ENCODE measurements at places on chromosomes 5 and 9.

DNA sequence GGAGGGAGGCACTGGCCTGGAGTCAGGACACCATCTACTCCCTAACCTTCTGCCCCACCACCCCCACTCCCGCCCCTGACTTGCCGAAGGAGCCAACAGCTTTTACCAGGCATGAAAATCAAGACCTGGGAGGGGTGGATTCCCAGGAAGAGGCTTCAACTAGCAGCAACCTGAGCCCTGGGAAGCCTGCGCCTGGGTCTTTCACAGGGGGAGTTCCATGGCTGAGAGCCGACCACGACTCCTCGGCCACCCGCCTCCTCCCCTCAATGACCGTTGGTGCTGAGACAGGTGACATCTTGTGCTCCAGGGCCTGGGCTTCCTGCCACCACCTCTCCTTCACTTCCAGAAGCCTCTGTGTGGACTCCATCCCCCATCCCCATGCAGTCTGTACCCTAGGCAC lies 37.1 kb downstream of the BARX1 start:
- no peak for DNase-seq

DNA sequence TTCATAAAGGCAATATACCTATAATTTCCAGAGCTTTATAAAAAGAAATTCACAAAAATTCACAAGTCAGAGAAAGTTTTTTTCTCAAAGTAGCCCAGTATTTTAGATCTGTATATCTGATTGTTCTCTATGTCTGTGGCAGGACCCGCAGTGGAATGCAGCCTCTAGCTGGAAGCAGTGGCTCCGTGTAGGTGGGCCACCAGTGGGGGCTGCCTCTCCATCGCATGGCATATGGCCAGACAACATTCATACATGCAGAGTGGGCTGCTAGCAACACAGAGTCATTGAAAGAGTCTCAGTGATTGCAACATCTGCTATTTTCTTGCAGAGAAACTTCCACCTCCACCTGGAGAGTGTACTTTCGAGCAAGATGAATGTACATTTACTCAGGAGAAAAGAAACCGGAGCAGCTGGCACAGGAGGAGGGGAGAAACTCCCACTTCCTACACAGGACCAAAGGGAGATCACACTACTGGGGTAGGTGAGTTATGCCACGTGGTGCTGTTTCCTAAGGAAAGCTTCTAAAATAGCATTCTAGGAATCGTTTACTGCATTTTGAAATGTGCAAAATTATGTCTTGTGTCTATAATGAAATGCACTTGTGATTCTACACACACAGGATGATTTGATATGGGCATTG lies 88.5 kb upstream of the SMC5 start:
- DNase-seq: no peak

DNA sequence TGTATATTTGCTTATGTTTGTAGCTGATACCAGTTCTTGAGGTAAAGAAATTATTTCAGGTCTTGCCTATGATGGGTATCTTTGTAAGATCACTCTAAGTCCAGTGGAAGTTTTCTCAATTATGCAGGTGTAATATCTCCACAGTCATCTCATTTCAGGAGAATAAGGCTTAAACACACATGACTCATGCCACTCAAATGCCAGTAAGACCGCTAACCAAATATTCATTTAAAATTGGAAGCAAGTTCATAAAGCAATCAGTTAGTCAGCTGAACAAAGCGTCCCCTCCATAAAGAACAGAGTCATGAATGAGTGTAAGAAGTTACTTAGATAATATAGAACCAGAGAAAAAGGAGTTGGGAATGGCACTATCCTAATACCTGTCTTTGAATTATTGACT lies 248.7 kb downstream of the LURAP1L start:
- DNase-seq: no peak

- DNase-seq: no peak
Measured at GRCh38 chr9:36336131-36336907, 63.8 kb downstream of the RNF38 start.

DNA sequence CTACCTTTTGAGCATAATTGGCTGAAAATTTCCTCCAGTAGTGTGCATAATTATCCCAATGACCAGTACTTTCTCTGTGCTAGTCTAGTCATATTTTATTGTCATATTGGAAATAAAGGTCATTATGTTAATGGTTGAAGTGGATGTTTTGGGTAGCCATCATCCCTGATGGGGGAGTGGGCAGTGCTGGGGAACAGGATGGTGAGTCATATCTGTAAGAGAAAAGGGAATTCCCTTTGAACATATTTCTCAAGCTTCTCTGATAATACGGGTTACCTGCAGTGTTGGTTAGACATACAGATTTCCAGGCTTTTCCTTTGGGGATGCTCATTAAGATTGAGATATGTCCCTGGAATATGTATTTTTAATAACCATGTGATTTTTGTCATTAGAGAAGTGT lies 33.3 kb upstream of the SPATA31D4 start:
- no peak for DNase-seq

DNA sequence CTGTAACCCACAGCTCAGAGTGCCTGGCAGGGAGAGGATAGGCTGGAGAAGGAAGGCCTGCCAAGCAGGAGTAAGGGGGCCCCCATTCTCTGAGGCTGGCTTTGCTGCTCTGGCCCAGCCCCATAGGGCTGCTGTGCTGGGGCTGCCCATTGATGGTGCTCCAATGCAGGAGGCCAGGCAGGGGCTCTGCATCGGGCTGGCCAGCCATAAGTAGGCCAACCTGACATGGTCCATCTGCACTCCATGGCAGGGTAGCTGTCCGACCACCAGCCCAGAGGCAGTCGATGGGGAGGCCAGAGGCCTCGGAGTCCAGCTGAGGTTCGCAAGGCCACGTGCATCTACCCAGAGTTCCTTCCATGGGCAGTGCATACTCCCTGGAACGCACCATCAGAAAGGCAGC lies 75.0 kb upstream of the PITX1 start:
- DNase-seq: no peak

- no peak for DNase-seq
Measured at GRCh38 chr5:98722188-98722587, 51.3 kb upstream of the RGMB start.

DNA sequence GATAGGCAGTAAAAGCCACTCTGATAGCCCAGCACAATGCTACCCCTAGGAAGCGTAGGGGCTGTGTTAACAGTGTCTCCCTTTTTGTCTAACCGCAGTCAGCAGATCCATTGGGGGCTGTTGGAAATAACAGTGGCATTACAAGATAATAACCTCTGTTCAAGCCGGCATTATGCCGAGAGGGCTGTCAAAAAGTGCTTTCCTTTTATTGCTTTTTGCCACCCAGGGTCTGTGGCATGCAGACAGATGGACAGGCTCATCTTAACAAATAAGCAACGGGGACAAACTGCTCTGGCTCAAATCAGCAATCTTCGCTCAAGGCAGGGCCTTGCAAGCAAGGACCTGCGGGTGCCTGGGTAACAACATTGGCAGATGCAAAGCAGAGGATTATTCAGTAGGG lies 123.3 kb downstream of the TLR4 start:
- no peak for DNase-seq

GRCh38 chr5:150780816-150781221 lies 2.3 kb downstream of the SMIM3 start:
- no peak for DNase-seq

- DNase-seq: no peak
Measured at GRCh38 chr5:81371354-81371876, 22.5 kb downstream of the ACOT12 start.

- no peak for DNase-seq
Measured at GRCh38 chr9:77210116-77210515, 32.8 kb downstream of the VPS13A start.

DNA sequence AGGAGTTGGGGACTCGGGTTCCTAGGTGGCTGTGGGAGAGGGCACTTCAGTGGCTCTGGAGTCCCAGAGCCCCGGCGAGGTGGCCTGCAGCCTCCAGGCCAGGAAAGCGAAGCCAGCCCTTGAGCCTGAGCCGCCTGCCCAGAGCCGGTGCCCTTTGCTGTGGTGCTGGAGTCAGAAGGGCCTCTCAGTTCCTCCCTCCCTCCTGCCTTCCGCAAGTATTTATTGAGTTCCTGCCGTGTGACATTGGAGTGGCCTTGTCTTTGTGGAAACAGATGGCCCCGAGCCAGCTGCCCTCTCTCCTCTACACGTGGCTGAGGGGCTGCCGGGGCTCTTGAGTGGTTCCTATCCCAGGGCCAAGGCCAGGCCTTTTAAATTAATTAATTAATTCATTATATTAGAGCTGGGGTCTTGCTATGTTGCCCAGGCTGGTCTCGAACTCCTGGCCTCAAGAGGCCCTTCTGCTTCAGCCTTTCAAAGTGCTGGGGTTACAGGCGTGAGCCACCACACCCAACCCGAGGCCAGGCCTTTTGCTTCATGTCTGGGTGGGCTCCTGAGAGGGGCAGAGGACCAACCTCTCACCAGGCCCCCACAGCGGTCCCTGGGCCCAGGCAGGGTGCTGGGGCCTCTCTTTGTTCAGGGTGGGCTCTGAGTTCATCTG lies 45.6 kb upstream of the IER5L start:
- no peak for DNase-seq

DNA sequence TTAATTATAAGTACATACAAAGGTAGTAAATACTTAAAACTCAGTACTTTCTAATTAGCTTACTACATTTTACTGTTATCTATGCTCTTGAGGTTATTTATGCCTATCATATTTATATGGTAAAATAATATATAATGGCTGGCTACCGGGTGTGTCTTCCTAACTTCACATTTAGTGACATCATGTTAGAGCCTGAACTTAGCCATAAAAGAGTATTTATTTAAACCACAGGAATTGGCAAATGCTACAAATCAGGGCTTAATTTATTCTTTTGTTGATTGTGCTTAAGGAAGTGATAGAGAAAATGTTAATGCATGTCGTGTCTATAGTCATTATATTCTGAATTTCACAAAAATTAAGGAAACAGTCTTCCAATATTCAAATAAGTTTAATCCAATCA lies 73.1 kb downstream of the NDUFAF2 start:
- no peak for DNase-seq

GRCh38 chr5:173456751-173457171 lies 128.5 kb upstream of the STC2 start:
- DNase-seq: no peak

GRCh38 chr5:79849061-79849460 lies 142.0 kb downstream of the MTX3 start:
- DNase-seq: no peak

GRCh38 chr9:89593727-89594427 lies 10.9 kb upstream of the GADD45G start:
- DNase-seq: peak; percentile 77

GRCh38 chr5:139132515-139132914 lies 65.7 kb downstream of the SIL1 start:
- DNase-seq: peak; percentile 42

DNA sequence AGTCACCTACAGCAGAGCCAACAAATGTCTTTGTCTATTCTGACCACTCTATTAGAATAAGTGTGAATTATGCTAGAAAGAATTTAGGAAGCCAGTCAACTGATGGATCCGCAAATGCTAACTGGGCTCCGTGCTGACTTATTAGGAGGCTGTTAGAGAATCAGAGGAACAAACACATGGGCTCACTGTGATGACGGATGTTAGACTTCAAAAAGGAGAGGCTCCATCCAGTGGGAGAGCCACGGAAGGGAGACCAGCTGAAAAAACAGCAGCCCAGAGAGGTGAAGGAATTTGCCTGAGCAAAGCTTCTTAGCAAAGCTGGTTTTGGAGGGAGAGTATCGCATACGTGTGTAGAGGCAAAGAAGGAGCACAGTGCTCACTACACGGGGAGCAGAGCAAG lies 5.8 kb upstream of the TGFBI start:
- DNase-seq: no peak

DNA sequence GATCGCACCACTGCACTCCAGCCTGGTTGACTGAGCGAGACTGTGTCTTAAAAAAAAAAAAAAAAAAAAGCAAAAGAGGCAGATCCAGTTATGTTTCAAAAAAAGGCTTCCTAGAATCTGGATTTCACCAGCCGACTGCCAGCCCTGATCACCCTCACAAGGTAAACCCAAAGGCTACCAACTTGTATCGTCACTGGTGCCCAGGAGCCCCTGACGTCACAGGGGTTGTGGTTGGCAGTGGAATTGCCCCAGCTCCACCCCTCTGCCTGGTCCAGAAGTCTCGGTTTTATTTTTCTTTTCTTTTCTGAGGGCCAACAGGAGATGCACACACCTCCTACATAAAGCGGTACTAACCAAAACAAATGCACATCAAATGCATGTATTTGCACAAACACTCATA lies 6.0 kb upstream of the LMX1B start:
- no peak for DNase-seq

Measured in body of pancreas (tissue), 4 donors.